ENCODE measurements at places on chromosomes 7 and 10.

- no peak for DNase-seq
Measured at GRCh38 chr7:12089951-12090756, 120.9 kb upstream of the TMEM106B start.

GRCh38 chr7:40200791-40201190 lies 66.0 kb downstream of the SUGCT start:
- DNase-seq, result no peak

GRCh38 chr7:46970476-46970875 lies 611.4 kb downstream of the TNS3 start:
- DNase-seq, result no peak

DNA sequence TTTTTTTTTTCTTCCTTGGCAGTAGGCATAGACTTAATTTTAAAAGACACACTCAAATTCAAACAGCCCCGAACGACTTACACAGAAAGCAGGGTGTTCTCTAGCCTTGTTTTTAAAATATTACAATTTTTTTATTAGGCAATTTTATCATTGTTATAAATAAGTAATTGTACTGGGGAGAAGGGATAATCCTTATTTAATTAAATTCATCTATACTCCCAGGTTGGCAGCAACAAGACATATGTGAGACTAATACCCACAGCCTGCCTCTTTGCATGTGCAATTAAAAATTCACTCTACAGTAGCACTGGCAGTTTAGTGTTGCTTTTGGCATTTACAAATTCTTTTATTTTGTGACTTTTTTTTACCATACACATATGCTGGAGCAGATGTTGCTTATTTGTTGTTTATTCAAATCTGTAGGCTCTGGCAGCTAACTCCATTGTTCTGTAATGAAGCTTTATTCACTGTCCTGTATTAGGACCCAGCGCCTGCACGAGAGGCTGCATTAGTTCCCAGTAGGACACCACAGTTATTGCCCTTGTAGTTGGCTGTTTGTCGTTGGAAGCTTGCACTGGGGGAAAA lies 84.9 kb upstream of the PPP1R17 start:
- DNase-seq, result no peak

DNA sequence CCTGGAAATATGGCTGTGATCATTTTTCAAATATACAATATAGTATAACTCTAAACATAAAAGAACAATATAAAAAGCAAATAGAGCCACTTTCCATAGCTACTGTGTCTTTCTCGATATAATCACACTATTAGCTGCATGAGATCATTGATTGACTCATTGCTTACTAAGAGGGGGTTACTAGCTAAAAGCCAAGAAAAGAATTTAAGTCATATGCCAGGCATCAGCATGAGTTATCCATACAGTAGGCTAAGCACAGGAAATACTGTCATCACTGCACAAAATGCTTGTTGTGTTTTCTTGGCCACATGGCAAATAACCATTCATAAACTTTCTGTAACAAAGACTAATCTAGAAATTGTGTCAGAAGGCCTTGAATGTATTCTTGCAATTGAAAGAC lies 18.8 kb upstream of the ABCB5 start:
- no peak for DNase-seq

GRCh38 chr10:54758791-54759190 lies 42.2 kb downstream of the PCDH15 start:
- DNase-seq, result no peak

DNA sequence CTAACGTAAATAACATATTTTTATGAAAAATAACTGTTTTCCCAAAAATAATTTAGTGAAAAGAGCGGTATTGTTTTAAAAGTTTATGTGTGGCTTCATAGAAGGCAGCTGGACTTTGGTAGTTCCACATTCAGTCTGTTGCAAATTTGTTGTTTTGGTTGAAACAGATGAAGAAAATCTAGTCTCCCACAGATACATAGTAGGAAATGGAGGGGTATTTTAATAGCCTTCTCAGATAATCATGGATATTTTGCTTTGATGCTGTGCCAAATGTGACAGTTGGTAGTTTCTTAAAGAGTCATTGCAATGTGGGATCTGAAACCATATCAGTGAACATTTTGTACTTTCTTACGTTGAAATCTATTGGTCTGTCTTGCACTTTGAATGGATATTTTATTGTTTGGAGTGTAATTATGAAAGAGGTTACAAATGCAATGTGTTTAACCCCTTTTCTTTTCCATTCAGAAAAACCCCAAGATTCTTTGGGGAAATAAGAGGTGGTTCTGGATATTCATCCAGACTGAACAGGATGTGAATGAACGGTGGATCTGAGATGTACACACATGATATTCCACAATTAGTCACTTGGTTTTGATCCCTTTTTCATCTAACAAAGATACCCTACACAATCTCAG lies 10.4 kb downstream of the ZNF365 start:
- no peak for DNase-seq

DNA sequence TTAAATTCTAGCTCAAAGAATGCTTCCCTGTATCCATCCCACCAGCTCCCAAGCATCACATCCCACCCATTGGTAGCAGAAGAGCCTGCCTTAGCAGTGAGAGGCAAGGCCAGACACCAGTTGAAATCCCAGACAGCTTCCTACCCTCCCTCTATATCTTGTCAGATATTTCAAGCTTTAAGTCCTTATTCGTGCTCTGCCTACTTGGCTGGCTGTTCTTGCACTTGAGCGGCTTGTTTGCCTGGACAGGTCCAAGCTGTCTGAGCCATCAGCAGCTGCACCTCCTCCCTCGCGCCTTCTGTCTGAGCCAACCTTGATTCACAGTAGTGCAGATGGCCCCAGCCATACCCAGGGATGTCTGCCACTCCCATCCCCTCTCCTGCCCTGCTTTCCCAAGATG lies 16.4 kb downstream of the LRRC4 start:
- DNase-seq, result no peak

DNA sequence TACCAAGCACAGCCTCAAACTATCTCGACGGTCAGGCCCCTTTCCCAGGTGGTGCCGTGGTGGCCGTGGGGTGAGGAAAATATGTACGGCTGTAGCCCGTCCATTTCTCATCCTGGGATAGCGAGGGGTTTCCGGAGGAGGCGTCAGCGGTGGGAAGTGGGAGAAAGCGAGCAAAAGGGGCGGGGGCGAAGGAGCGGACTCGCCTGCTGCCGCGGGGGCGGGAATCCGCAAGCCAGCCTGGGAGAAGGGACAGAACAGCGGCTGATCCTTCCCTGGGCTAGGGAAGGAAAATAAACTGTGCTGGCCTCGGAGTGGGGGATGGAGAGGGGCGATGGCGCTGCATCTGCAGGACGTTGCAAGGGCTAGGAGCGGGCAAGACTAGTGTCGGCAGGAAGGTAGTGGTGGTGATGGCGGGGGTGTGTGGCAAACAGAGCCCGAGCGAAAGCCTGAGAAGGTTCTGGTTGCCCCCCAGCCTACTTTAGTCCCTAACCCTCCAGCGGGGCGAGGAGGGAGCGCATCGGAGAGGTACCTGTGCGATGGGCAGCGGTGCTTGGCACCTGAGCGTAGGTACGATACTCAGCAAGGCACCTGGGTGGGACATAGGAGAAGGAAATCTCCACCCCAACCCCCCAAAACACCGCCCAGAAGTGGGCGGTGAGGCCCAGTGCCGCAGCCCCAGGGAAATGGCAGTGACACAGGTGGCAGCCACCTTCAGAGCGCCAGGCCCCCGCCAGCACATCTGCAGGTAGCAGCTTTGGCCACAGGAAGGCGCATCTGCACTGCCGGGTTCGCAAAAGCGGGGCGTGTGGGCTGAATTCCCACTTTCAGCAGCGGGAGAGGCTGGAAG lies 49.9 kb upstream of the STEAP1B start:
- no peak for DNase-seq

- DNase-seq, result no peak
Measured at GRCh38 chr10:727162-727790, 37.8 kb upstream of the DIP2C start.

- no peak for DNase-seq
Measured at GRCh38 chr10:71225291-71226058, 13.1 kb downstream of the UNC5B start.

DNA sequence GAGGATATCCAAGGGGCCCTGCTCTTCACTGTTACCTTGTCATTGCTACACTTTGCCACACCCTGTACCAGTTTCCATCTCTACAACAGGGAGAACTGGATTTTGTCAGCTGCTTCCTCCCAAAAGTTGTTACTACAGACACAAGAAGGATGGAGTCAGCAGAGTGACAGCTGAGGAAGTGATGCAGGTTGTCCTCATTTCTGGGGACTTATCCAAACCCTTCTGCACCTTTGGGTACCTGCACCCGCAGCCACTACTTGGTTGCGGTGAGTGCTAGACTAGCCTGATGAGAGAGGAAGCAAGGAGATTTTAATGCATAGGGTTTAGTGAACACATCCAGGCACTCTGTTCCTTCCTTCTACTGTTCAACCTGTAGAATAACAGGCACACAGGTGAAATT lies 281.0 kb downstream of the RPS24 start:
- DNase-seq, result peak; percentile 2

DNA sequence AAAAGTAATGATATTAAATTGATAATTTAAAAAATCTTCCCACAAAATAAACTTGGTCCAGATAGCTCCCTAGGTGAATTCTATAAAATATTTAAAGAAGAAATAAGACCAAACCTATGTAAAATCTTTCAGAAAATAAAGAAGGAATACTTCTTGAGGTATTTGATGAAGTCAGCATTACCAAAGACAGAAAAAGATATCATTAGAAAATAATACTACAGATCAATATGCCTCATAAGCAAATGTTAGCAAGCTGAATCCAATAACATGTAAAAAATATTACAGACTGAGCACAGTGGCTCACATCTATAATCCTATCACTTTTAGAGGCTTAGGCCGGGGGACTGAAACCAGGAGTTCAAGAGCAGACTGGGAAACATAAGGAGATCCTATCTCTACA lies 30.0 kb downstream of the TMEM26 start:
- DNase-seq, result no peak
